ENCODE measurements at places on chromosomes 13 and 19. TPM values are rescaled to one million over a fixed set of nuclear protein-coding genes. Genes with fewer than 3 reads are reported as not detected.

PSG1 gene
- not detected for total RNA-seq

NCR1 gene
- total RNA-seq, result not detected

DHRS12 gene
- 23.1 TPM for total RNA-seq

ZFP82 gene
- total RNA-seq, result 8.7 TPM

MUC16 gene
- 0.54 TPM for total RNA-seq

ANKLE1 gene
- 0.24 TPM for total RNA-seq

SLC7A9 gene
- total RNA-seq, result not detected

DNA sequence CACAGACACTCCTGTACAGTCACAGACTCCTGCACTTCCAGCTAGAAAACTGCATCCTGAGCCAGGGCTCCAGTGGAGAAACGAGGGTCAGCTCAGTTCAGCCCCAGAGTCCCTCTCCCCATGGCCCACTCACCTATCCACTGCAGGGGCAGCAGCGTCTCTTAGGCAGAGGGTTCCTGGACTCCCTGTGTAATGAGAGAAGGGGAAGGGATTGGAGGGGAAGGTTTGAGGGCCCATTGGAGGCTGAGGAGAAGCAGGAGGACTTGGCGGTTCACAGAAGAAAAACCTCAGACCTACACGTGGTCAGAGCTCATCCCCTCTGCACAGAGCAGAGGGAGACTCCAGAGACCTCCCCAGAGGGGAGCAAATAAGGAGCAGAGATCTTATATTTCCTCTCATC is 9.2 kb upstream of the CEACAM18 start:
- H3K4me3 ChIP-seq, result no peak overlapping the region
- H3K27ac ChIP-seq, result no peak overlapping the region
- no peaks in the 10 kb centered on the region for H3K36me3 ChIP-seq
- no peaks in the 10 kb centered on the region for H3K27me3 ChIP-seq

DNA sequence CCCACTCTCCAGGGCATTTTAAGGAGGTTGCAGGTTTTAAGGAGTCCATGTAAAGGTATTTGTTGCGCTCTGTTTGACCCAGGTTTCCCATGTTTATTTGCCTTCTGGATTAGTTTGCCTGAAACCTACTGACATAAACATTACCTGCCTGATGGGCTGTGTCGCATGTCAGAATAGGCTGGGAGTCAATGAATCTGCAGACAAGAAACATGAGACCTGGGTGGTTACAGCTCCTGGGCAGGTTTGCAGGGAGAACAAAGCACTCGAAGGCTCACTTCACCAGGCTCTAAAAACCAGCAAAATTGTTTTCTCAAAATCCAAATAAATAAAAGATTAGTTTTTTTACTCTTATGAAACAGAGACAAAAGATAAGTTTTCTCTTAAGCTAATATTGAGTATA is 114.4 kb upstream of the SERTM1 start:
- H3K4me1 ChIP-seq, result peaks cover 28% of the 10 kb centered on the region
- DNase-seq, result no peak
- H3K27me3 ChIP-seq, result no peaks in the 10 kb centered on the region
- H3K4me3 ChIP-seq, result no peak overlapping the region
- no peak overlapping the region for H3K27ac ChIP-seq

DNA sequence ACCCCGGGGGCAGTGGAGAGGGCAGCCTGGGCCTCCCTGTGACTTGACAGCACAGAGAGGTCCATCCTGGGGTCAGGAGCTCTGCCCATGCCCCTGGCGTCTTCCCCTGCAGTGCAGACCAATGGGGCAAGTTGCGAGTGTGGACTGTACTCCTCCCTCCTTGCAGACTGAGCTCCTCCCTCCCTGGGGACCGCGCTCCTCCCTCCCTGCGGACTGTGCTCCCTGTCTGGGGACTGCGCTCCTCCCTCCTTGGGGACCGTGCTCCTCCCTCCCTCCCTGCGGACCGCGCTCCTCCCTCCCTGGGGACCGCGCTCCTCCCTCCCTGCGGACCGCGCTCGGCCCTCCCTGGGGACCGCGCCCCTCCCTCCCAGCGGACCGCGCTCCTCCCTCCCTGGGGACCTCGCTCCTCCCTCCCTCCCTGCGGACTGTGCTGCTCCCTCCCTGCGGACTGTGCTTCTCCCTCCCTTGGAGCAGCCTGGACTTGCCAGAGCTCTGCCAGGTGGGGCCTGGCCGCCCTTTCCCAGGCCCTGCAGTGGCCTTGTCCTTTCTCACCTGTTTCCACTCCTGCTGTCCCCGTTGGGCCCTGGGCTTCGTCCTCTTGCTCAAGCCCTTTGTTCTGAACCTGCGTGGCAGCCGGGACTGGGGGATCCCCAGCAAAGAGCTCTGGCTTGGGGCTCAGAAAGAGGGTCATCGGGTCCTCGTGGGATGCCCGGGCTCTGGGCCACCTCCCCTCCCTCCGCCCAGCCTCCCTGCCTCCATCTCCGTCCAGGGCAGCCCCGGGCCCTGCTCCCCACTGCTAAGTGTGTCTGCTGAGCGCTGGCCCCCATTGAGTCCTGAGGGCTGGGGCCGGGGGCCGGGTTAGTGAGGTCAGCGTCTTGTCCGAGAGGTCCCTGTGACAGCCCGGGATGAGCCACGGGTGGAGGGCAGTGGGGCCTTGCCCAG is 6.8 kb downstream of the GAMT start:
- no peak overlapping the region for H3K27ac ChIP-seq
- DNase-seq, result no peak
- H3K36me3 ChIP-seq, result peaks cover 30% of the 10 kb centered on the region
- no peak overlapping the region for H3K4me3 ChIP-seq
- H3K27me3 ChIP-seq, result no peaks in the 10 kb centered on the region

- DNase-seq, result no peak
- H3K27me3 ChIP-seq, result no peaks in the 10 kb centered on the region
- H3K36me3 ChIP-seq, result no peaks in the 10 kb centered on the region
- no peak overlapping the region for H3K27ac ChIP-seq
Measured at GRCh38 chr13:108278466-108278865, 8.9 kb downstream of the TNFSF13B start.

DNA sequence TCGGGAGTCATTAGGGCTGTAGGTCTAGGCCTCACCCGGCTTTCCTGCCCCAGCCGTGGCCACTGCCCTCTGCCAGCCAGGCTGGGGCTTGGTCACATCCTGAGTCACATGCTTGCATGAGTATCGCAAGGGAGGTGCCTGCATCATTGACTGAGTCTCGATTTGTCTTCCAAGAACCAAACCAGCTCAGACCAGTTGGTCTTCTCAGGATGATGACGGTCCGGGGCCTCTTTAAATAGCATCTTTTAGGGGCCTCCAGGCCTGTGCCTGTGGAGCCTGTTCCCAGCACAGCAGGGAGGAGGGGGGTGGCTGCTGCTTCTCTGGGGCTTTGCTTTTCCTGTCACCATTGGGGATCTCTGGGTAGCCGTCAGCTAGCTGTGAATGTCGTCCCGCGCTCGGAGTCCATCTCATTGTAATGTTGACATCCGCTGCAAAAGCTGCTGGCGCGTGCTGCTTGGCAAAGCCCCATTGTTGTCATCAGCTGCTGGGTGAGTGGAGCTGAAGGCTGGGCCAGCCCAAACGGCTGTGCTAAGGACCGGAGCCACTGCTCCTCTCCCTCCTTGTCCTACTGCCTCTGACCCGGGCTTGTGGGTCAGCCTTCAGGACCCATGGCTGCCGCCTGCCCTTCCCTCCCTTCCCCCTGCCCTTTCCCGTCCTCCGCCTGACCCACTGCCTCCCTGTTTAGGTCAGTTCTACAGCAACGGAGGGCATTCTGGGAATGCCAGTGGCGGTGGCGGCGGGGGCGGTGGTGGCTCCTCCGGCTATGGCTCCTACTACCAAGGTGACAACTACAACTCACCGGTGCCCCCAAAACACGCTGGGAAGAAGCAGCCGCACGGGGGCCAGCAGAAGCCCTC is 14.3 kb upstream of the QTRT1 start:
- H3K4me1 ChIP-seq, result no peaks in the 10 kb centered on the region
- no peak for DNase-seq
- H3K27ac ChIP-seq, result no peak overlapping the region
- no peaks in the 10 kb centered on the region for H3K27me3 ChIP-seq

GRCh38 chr19:44748426-44749254 is at the start of gene BCL3:
Gene BCL3 (plus strand): TSS chr19:44748708. CDS start chr19:44748791, 83 bp downstream.
- H3K36me3 ChIP-seq, result peaks cover 13% of the 10 kb centered on the region
- peaks cover 34% of the 10 kb centered on the region for H3K4me1 ChIP-seq
- no peaks in the 10 kb centered on the region for H3K27me3 ChIP-seq

- no peaks in the 10 kb centered on the region for H3K36me3 ChIP-seq
- H3K4me3 ChIP-seq, result no peak overlapping the region
- DNase-seq, result no peak
- peaks cover 6% of the 10 kb centered on the region for H3K4me1 ChIP-seq
- H3K27ac ChIP-seq, result no peak overlapping the region
- no peaks in the 10 kb centered on the region for H3K27me3 ChIP-seq
Measured at GRCh38 chr13:60162096-60162495, 1.6 kb downstream of the DIAPH3 start.

GRCh38 chr13:97307882-97308624 is 85.9 kb downstream of the MBNL2 start:
- H3K27me3 ChIP-seq, result no peaks in the 10 kb centered on the region
- no peak overlapping the region for H3K4me3 ChIP-seq
- H3K27ac ChIP-seq, result no peak overlapping the region
- no peaks in the 10 kb centered on the region for H3K36me3 ChIP-seq
- H3K4me1 ChIP-seq, result peaks cover 14% of the 10 kb centered on the region

GRCh38 chr13:76696370-76696769 is 189.8 kb downstream of the KCTD12 start:
- no peaks in the 10 kb centered on the region for H3K4me1 ChIP-seq
- H3K36me3 ChIP-seq, result no peaks in the 10 kb centered on the region
- H3K27me3 ChIP-seq, result no peaks in the 10 kb centered on the region
- H3K4me3 ChIP-seq, result no peak overlapping the region

All from thyroid gland (tissue), 4 donors.